Neural progenitor cell (in vitro differentiated cells): ENCODE measurements at places on chromosomes 6 and 20. TPM values are rescaled to one million over a fixed set of nuclear protein-coding genes. Genes with fewer than 3 reads are reported as not detected.

- no peak overlapping the region for H3K4me3 ChIP-seq
- H3K27ac ChIP-seq = no peak overlapping the region
- DNase-seq = no peak
- no peaks in the 10 kb centered on the region for H3K36me3 ChIP-seq
Measured at GRCh38 chr20:32648761-32649650, 24.7 kb downstream of the C20orf203 start.

- H3K4me1 ChIP-seq = no peaks in the 10 kb centered on the region
- no peak overlapping the region for H3K4me3 ChIP-seq
- no peak overlapping the region for H3K27ac ChIP-seq
- no peaks in the 10 kb centered on the region for H3K36me3 ChIP-seq
- no peak for DNase-seq
- H3K27me3 ChIP-seq = no peaks in the 10 kb centered on the region
Measured at GRCh38 chr6:109865968-109866367, 112.1 kb upstream of the GPR6 start.

GRCh38 chr6:57017841-57018240, 28.7 kb upstream of the KIAA1586 start:
- H3K36me3 ChIP-seq = no peaks in the 10 kb centered on the region
- no peak overlapping the region for H3K4me3 ChIP-seq
- no peaks in the 10 kb centered on the region for H3K27me3 ChIP-seq

DNA sequence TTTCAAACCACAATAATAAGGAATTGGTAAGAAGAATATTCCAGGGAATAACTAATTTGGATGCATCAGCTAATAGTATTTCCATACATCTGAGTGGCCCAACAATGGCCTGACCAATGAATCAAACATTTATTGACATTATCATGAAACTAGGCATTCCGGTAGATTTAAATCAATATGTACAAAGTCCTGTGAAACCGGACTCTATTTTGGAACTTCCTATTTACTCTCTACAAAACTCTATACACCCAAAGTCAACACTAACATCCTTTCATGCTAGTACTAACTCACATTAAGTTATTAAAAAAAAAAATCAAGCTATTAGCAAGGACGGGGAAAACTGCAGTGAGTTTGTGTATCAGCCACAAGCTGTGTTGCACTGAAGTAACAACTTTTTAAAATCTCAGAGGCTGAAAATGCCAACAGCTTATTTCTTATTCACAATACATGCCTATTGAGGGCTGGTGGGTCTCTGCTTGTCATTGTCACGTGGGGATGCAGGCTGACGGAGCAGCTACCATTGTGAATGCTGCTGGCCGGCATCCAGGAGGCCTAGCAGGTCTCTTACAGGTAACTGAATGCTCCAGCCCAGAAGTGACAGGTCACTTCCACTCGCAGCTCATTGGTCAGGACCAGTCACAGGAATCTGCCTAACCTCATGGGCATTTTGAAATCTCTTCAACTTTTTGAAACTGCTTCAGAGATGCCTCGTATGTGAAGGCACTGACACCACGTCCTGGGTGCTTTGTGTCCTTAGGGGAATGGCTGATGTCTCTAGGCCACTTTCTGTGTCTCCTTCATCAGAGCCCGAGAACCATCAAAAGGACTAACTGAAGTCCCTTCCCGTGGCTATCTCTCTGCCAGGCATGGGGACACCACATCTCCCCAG, 76.3 kb downstream of the SLC22A23 start:
- no peak overlapping the region for H3K27ac ChIP-seq
- no peaks in the 10 kb centered on the region for H3K36me3 ChIP-seq
- DNase-seq = no peak
- H3K27me3 ChIP-seq = no peaks in the 10 kb centered on the region
- H3K4me3 ChIP-seq = no peak overlapping the region
- H3K4me1 ChIP-seq = peaks cover 9% of the 10 kb centered on the region

DNA sequence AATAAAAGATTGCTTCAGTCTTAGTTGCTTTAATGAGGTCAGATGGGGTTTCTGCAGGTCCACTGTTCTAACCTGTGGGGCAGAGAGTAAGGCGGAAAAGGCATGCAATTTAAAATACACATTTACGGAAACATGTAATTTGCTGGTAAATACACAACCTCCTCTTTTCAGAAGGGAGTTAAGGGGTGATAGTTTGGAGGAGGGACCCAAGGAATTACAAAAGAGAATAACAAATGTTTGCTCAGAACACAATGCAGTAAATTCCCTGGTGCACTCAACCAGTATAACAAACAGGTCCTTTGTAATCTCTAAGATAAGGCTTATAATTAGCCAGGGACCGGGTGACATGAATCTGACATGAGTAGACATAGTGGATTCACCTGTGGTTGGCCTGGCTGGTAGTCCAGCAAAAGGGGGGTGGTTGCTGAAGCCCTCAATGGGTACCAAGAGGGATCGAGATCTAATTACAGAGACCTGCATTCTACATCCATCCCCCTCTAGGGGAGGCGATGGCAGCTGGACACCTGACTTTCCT, 295.1 kb downstream of the PHACTR1 start:
- peak; percentile 31 for DNase-seq
- peaks cover 13% of the 10 kb centered on the region for H3K4me1 ChIP-seq
- H3K4me3 ChIP-seq = no peak overlapping the region
- H3K36me3 ChIP-seq = no peaks in the 10 kb centered on the region
- peaks cover 66% of the 10 kb centered on the region for H3K27me3 ChIP-seq

- H3K27ac ChIP-seq = no peak overlapping the region
- H3K27me3 ChIP-seq = no peaks in the 10 kb centered on the region
- no peak for DNase-seq
- H3K4me3 ChIP-seq = no peak overlapping the region
Measured at GRCh38 chr6:15956205-15957106, 172.4 kb upstream of the MYLIP start.

Gene PTCRA
- not detected in 2 replicates for total RNA-seq

Gene NRSN1
- total RNA-seq = 0.19 and 0.31 TPM in 2 replicates

Gene BMP5
- total RNA-seq = 1.2 and 1.5 TPM in 2 replicates
